ENCODE measurements at places on chromosomes 16 and 17. TPM values are rescaled to one million over a fixed set of nuclear protein-coding genes. Genes with fewer than 3 reads are reported as not detected.

KCNJ18 gene
- total RNA-seq, result not detected

ITGAL gene
- 1.4 TPM for total RNA-seq

GAS2L2 gene
- not detected for total RNA-seq

CRISPLD2 gene
- 4.6 TPM for total RNA-seq

ITGAD gene
- 0.12 TPM for total RNA-seq

GRCh38 chr16:84065536-84066132 lies 23.0 kb upstream of the SLC38A8 start:
- peak; percentile 48 for DNase-seq

- no peak for DNase-seq
Measured at GRCh38 chr17:67041941-67042899, 2.1 kb upstream of the CACNG1 start.

DNA sequence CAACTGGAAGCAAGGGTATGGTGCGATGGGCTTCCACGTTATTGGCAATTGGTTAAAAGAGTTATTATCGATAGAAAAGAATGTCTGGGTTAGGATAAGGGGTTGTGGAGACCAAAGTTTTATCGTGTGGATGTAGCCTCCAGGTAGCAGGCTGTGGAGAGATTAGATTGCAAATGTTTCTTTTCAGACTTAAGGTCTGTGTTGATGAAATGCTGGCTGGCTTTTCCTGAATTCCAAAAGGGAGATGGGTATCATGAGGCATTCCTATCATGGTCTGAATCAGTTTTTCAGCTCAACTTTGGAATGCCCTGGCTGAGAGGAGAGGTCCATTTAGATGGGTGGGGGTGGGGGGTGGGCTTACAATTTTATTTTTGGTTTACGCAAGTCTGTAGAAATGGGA lies 395.0 kb upstream of the RBFOX1 start:
- DNase-seq, result no peak

GRCh38 chr16:80350061-80350460 lies 190.7 kb upstream of the DYNLRB2 start:
- DNase-seq, result no peak

DNA sequence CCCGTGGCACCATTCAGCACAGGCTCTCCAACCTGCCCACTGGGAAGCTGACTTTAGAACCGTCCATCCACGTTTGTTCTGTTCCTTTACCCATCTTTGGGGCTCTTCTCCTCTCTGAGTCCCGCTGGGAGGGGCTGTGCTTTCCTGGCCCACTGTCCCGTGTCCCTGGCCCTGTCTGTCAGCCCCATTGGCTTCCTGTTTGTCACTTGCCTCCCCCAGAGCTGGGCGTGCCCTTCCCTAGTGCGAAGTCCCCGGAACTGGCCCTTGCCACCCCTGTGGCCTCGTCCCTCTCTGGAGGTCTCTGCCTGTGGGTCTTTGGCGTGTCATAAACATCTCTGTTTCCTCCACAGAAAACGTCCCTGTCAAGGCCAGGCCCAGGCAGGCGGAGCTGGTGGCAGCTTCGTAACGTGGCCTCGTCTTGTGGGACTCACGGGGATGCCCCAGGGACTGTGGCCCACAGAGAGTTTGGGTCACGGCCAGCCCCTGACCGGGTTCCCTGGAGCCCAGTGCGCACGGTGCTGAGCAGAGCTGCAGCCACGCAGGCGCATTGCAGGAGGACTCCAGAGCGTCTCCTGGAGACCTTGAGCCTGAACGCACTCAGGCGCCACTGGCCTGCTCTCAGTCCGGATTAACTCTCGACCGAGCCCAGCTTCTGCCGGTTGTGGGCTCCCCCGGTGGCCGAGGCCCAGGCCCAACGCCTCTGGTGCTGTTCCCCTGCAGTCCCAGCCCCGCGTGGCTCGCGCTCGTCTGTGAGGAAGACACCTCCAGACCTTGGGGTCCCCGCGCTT lies 7.3 kb downstream of the CHMP6 start:
- DNase-seq, result no peak

DNA sequence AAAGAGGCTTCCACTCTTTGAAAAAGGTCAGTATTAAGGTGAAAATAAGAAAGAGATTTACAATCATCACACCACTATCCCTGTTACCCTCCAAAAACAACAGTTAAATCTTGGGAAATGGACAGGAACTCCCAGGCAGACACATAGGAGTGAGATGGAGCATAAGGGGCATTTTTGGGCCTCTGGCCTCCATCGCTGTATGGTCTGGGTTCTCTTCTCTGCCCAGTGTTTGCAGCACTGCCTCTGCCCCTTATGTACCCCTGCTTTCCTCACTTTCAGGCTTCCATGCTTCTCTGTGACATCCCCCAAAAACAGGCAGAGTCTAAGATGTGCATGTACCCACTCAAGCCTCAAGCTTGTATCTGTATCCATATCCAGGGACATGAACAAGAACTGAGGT lies 630 bp upstream of the HOXB2 start:
- DNase-seq, result no peak

DNA sequence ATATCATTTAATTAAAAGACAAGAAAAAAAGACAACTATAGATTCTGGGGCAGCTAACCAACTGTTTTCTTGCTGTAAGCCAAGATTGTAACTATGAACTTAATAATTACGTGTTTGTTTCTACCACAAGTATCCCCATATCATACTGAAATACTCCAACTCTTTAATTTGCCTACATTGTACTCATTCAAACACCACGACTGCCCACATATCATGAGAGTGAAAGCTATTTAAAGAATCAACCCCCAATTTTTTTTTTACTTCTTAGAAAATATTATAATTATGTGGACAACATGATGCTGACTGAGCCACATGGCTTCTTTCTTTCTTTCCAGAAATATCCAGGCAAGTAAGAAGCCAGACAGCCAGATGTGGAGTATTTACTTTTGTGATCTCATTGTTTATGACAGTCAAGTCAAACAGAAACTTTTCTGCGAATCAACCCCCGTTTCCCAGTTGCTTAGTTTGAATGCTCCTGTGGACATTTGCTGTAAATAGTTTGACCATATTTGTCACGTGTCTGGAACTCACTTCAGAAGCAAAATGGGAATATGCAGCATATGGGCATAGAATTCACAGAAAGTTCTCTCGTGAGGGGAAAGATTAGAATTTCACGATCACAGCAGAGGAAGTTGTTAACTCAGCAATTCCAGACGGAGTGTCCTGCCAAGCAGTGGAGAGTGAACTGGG lies 126.8 kb upstream of the PSMD7 start:
- no peak for DNase-seq

GRCh38 chr16:2784358-2785100 lies 2.8 kb downstream of the PRSS33 start:
- DNase-seq, result no peak

DNA sequence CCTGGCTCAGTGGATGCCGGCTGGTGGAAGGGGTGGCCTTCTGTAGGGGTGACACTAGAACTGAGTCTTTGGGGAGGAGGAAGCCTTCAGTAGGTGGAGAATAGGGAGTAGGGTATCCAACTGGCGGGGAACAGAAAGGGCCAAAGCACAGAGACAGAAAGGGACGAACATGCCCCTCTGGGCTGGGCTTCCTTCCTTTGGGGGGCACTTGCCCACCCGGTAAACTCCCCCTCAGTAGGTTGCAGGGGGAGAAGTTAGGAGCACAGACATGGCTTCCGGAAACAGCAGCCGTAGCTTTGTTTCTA lies 774 bp downstream of the ENGASE start:
- no peak for DNase-seq

- no peak for DNase-seq
Measured at GRCh38 chr16:70728150-70728549, 42.3 kb upstream of the MTSS2 start.

- no peak for DNase-seq
Measured at GRCh38 chr16:86994651-86995171, 322.5 kb downstream of the C16orf95 start.

GRCh38 chr16:11088074-11088730 lies 143.8 kb downstream of the CLEC16A start:
- DNase-seq, result no peak

- peak; percentile 75 for DNase-seq
Measured at GRCh38 chr16:75011634-75012307, 12.9 kb downstream of the ZNRF1 start.

- no peak for DNase-seq
Measured at GRCh38 chr16:65843941-65844340, 522.5 kb upstream of the CDH5 start.

GRCh38 chr16:53654946-53655345 lies 48.7 kb downstream of the RPGRIP1L start:
- no peak for DNase-seq

DNA sequence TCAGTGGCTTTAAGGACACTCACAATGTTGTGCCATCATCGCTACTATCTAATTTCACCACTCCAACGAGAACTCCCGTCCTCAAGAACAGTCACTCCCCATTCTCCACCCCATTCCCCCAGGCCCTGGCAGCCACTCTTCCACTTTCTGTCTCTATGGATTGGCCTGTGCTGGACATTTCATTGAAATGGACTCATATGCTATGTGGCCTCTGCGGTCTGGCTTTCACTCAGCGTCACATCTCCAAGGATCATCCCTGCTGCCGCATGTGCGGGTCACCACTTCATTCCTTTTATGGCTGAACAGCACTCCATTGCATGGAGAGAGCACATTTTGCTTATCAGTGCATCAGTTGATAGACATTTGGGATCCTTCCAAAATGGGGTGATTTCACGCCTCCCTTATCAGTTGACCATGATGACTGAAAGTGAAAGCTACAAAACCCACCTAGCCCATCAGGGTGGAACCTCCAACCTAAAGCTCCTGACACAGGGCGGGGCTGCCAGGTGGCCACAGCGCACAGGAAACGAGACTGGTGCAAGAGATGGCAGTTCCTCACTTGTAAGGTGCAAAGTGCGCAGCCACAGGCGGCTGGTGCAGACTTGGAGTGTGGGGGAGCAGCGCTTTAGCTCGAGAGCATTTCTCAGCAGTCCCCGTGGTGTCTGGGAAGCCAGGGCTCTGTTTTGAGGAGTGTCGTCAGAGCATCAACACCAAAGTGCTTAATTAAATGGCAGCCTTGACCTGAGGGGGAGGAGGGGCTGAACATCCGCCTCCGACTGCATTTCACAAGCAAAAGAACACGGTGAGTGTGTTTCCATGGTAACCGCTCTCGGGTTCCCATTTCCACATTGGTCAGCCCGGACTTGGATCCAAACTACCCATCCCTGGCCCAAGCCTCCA lies 23.8 kb downstream of the COTL1 start:
- DNase-seq, result no peak

DNA sequence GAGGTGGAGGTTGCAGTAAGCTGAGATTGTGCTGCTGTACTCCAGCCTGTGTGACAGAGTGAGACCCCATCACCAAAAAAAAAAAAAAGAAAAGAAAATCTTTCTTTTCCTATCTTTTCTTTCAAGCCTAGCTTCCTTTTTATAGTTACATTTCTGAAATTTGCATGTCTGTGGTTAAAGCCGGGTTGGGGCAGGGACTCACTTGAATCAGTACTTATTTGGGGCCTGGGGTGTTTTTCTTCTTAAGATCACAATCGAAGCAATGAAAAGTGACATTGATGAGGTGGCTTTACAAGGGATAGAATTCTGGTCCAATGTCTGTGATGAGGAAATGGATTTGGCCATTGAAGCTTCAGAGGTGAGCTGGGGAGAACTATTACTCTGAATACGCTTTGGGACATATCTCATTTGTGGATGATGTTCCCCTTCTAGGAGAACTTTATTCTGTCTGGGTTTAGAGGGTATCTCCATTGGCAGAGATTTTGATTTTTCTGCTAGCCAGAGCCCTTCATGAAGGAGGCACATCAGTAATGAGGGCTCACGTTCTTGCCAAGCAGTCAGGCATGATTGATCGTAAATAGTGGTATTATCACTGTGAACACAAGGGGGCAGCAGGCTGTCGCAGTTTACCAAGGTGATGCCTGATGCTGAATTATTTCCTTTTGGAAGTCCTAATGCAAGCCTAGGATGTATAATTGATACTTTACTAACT lies 14.3 kb downstream of the KPNB1 start:
- DNase-seq, result peak; percentile 48

- DNase-seq, result peak; percentile 6
Measured at GRCh38 chr17:1783834-1784611, 22.2 kb downstream of the SERPINF1 start.

- DNase-seq, result no peak
Measured at GRCh38 chr16:86680661-86681030, 102.3 kb downstream of the FOXL1 start.
